ENCODE measurements at places on chromosomes 2 and 18.

DNA sequence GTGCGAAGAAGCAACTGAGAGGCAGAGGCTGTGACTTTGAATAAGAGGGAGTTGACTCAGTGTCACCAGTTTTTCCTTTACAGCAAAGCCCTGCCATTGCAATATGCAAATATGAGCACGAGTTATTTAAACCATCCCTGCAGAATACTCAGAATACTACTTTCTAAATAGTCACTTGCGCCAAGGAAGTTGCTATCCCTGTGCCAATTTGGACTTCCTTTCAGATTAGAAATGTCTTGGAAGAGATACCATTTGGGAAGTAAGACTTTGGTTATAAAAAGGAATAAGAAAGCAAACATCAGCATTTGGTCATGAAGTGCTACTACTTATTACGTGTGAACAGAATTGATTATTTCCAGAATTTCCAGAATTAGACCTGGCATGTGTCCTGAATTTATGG lies 151.8 kb upstream of the MYT1L start:
- no peak for DNase-seq

DNA sequence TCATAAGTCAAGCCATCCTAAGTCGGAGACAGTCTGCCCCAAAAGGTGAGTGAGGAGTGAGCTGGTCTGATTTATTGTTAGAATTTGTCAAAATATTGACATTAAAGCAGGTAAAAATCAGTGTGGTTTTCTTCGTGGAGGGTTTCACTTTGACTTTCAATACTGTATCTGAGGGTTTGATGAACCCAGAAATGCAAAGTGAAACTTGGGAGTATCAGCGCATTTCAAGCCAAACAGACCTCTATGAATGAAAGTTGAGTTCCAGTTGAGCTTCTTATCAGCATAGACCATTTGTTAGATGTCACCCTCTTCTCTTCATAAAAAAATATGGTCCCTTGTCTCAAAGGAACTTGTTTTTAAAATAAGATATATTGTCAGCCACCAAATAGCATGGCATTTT lies 21.7 kb upstream of the CXCR4 start:
- peak; percentile 55 for DNase-seq

- DNase-seq: no peak
These were observed 147.8 kb downstream of the PMAIP1 start for GRCh38 chr18:60047556-60047955.

DNA sequence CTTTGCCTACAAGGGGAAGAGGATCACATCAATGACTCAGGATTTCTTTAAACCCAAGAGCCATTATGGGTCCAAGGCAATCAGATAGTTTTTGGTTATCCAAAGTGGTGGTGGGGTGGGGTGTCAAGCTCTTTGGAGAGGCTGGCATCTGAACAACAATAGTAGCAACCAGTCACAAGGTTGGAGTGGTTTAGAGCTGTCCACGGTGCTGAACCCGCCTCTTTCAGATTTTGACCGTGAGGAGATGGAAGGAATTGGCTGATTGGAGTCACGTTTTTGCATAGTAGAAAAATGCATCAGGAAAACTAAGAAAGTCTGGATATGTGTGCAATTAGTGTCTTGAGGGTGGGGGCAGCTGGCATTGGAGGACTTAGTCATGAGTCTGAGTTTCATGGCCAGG lies 159.9 kb downstream of the LOXHD1 start:
- peak; percentile 21 for DNase-seq

- no peak for DNase-seq
These were observed 64.9 kb downstream of the EMX1 start for GRCh38 chr2:72982219-72982618.

GRCh38 chr2:239279508-239280295 lies 121.1 kb downstream of the HDAC4 start:
- DNase-seq: no peak

- no peak for DNase-seq
These were observed 5.5 kb upstream of the CD226 start for GRCh38 chr18:69953191-69953590.

GRCh38 chr2:30400151-30400954 lies 46.7 kb upstream of the LCLAT1 start:
- DNase-seq: no peak

DNA sequence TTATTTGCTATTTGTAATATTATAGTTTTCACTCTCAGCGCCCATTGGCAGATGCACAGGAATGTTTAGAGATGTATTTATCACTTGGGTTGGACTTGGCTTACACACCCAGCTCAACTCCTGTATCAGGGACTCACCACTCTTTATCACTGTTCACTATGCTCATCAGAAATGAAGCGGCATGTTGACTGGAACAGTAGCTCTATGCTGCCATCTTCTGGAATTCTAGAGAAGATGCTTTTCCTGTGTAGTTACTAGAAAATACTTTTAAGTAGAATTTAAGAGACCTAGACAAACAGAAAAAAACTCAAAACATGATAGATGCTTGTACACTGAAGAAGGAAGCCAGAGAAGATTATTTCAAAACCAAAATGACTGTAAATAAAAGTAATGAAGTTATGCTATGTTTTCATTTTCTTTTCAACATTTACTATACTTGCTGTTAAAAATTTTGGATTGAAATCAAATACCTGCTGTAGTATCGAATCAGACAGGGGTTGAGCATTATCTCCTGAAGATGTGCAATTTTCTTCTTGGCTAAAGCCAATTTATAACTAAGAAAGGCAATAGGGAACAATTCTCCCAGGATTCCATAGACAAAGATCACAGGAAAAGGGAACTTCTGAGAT lies 47.4 kb upstream of the NXPH2 start:
- peak; percentile 72 for DNase-seq

GRCh38 chr2:141015341-141016047 lies 1115.3 kb downstream of the LRP1B start:
- DNase-seq: no peak

DNA sequence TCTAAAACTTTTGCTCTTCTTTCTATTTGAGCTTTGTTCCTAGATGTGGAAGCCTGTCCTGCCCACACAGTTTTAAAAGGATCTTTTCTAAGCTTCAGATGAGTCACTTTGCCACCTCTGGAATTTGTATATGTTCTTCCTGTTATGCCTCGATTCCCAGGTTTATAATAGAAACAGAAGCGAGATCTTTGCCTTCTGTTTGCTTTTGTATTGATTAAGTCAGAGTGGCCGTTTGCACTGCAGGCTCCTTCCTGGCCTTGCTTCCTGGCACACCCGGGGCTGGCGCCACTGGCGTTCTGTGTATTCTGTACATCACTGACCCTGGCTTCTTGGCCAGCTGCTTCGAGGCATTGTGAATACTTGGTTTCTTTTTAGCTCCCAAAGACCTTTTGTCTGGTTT lies 91.8 kb downstream of the MTCL1 start:
- no peak for DNase-seq

DNA sequence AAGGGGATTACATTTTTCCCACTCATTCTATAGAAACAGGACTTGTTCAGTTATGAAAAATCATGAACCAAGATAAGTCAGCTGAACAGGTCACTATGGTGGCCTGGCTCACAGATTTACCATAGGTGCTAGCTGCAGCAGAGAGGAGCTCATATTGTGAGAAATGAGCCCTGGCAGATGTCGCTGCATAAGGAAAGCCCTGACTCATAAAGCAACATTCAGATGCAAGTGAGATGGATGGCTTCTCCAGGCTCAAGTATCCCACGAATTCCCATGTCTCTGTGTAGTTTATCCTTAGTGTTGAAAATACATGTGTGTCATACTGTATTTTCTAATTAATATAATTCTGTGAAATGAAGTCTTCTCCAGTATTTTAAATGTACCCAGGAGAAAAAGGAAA lies 115.0 kb upstream of the LHCGR start:
- no peak for DNase-seq

DNA sequence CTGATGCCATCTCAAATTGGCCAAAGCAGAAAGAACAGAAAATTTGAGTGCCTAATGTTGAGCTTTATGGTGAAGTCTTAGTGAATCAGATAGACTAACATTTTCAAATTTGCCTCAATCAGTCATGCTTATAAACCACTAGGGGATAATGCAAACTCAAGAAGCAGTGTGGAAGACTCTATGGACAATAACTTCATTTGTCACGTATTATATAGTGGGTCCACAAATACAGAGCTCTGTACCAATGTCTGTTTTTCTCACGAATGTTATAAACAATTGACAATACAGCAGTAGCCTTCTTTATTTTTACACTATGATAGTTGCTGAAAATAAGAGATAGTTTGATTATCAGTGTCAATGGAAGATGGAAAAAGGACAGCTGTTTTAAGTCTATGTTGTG lies 190.8 kb upstream of the SLC8A1 start:
- DNase-seq: no peak
